Activated CD8-positive, alpha-beta memory T cell treated with anti-CD3 and anti-CD28 coated beads, Interleukin-2, amount 50 U/mL, for 48 hours (primary cell): ENCODE measurements at places on chromosomes 11 and 22.

DNA sequence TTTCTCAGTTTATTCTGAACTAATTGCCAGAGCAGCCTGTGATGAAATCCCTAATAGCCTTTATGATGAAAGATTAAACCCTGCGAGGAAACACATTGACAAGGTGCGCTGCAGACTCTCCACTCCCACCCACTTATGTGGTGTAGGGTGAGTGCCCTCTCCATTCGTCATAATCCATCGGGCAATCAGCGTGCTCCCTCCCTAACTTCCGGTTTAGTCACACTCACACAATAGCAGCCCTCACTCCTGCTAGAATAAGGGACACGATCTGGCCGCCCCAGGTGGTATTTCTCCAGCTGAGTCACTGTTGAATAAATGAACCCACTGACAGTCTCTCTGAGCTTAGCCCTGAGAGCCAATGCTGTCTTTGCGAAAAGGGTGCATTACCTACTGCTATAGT is 188.3 kb downstream of the OPCML start:
- no peak for DNase-seq

GRCh38 chr11:119373921-119374631 is 7.4 kb downstream of the USP2 start:
- peak; percentile 70 for DNase-seq

DNA sequence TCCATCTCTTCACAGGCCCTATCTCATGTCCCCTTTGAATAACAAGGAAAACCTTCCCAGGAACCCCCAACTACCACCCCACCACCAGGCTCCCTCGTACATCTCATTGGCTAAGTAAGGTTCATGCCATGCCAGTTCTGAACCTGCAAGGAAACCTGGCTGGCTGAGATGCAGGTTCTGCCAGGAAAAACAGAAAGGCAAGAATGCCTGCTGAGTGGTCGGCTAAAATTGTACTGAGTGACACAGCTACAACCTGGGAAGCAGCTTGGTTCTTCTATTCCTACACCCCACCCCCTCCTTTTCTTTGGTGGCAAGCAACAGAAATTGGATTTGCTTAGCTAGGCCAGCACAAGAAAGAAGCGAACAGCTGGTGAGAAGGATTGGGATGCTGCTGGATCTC is 36.1 kb upstream of the TSPAN18 start:
- no peak for DNase-seq

GRCh38 chr22:23227380-23227779 is 47.1 kb downstream of the BCR start:
- DNase-seq, result no peak

DNA sequence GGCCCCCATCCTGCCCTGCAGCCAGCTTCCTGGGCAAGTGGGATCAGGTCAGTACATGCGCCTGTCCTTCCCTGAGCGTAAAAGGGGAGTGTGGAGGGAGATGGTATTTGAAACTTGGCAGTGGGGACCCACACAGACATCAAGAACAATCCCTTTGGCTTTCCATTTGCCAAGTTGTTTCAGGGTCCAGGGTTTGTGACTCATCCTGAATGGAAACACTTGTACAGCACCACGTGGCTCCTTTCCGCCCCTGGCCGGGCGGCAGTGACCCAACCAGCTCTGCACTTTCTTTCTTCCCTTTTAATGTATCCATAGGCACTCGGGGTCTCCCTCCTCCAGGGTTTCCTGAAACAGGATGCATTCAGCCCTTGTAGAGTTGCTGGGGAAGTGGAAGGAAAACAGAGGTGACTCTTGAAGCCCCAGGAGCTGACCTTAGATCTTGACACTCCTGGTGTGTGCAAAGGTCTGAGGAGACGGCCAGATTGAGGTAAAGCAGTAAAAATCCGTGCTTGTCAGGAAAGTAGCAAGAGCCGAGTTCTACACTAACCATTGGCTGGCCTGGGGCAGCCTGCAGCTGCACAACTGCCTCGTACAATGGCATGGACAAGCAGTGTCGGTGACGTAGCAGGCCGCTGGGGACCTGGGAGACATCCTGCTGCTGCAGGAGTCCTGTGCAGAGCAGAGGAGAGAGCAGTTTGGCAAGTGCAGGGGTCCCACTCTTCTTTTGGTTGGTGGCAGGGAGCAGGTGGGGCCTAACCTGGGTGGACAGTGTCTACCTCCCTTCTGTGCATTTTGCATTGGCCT is 189.8 kb downstream of the SNX19 start:
- DNase-seq, result no peak

- no peak for DNase-seq
Observed at GRCh38 chr11:17651681-17652080, 67.7 kb upstream of the MYOD1 start.

- no peak for DNase-seq
Observed at GRCh38 chr11:122633219-122633829, 22.2 kb upstream of the UBASH3B start.

DNA sequence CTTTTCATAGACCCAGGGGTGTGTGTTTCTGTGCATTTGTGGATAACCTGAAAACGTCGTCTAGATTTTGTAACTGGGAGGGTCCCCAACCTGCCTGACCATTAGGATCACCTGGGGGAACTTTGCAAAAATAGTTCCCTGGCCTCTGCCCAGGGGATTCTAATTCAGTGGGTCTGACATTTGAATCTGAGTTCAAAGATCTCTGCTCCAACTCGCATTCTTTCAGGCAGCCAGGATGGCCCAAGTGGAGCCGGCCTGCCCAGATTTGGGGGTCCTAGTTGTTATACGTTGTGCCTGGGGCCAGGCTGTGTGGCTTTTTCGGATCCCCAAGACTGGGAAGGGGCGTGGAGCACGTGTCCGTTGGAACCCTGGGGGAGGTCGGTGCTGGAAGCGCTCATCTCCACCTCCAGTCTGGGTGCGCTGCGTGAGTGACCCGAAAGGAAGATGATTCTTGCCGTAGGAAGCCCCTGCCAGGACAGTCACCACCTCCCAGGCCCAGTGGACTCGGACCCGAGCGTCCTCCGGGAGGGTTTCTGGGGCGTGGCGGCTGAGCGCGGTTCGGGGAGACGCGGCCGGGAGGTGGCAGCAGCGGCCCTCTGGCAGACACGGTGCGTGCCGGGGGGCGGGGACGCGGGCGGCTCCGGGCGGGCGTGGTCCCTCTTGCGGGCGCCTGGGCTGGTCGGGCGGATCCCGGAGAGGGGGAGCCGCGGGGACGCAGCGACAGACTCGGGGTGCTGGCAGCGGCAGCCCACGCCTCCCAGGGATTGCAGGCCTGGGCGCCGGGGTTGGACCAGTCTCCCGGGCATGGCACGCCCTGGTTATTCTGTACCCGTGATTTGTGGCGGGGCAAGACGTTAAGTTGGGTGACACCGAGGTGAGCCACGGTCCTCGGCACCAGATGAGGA is 29.2 kb upstream of the PLET1 start:
- peak; percentile 92 for DNase-seq

DNA sequence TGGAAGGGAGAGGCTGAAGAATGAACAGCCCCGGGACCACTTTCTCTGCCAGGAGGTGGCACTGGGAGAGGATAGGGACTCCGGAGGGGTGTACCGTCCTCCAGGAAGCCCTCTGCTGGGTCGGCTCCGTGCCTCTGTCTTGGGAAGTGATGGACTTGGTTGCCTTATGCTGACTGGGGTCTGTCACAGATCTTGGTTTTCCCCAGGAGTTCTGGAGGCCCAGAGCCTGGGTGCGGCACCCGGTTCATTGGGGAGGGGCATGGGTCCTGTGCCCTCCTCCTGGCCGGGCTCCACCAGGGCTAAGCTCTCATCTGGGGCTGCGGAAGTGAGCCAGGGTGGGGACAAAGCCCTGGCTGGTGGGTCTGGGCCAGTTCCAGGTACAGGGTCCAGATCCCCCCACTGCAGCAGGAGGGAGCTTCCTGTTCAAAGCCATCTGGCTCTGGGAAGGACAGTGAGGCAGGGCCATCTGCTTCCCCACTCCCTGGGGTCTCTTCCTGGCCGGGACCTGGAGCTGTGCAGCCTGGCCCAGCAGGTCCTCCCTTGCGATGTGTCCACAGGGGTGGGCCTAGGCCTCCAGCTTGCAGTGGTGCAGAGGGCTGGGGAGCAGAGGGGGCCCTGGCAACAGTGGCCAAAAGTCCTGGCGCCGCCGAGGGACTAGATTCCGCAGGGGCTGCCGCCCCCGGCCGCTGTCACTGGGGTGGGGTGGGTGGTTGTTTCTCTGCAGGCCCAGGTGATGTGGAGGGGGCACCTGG is 1.1 kb upstream of the AP2A2 start:
- DNase-seq, result no peak

- DNase-seq, result no peak
Observed at GRCh38 chr22:22558071-22558971, 744 bp downstream of the PRAME start.

DNA sequence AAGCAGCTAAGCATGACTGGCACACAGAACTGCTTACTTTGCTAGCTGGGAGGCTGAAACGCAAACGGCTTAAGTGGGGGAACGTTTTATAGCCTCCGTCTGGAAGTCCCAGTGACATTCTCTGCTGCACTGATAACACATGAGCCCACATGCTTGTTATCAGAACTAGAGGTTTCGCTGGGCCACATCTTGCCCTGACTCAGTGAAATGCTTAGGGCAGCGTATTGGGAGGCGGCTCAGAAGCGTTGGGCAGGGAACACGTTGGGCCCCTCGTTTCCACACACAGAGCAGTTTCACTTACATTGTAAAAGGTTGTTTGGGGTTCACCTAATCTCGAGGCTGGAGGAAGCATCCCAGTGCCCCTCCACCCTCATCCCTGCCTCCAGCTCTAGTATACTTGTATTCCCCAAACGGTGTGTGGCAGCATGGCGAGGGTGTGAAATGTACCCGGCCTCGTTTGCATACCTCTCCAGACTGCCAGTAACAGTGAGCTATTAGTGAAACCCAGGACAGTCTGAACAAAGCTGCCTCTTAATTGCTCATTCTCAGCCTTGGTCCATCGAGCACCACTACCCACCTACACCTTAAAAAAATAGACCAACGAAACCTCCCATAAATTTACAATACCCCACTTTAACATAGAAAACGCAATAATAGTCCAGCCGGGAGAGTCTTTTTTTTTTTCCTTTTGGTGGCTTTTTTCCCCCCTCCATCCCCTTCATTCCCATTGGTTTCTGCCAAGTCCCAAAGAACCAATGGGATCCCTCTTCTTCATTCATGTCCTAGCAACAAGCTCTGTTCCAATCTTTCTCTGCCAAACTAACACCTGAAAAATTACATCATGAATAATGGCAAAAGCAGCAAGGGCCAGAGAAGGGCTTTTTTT is 218.8 kb upstream of the SORL1-AS1 start:
- no peak for DNase-seq

GRCh38 chr11:125971618-125972017 is 25.8 kb downstream of the VSIG10L2 start:
- DNase-seq, result no peak
